ENCODE measurements at places on chromosomes 11 and 22.
A peak's percentile ranks its signal among the peaks of the same experiment; 100 is the strongest.

GRCh38 chr11:10809373-10810160 is 841 bp upstream of the EIF4G2 start:
- peak; percentile 21 for DNase-seq

GRCh38 chr11:109435121-109435742 is 13.2 kb downstream of the C11orf87 start:
- no peak for DNase-seq

DNA sequence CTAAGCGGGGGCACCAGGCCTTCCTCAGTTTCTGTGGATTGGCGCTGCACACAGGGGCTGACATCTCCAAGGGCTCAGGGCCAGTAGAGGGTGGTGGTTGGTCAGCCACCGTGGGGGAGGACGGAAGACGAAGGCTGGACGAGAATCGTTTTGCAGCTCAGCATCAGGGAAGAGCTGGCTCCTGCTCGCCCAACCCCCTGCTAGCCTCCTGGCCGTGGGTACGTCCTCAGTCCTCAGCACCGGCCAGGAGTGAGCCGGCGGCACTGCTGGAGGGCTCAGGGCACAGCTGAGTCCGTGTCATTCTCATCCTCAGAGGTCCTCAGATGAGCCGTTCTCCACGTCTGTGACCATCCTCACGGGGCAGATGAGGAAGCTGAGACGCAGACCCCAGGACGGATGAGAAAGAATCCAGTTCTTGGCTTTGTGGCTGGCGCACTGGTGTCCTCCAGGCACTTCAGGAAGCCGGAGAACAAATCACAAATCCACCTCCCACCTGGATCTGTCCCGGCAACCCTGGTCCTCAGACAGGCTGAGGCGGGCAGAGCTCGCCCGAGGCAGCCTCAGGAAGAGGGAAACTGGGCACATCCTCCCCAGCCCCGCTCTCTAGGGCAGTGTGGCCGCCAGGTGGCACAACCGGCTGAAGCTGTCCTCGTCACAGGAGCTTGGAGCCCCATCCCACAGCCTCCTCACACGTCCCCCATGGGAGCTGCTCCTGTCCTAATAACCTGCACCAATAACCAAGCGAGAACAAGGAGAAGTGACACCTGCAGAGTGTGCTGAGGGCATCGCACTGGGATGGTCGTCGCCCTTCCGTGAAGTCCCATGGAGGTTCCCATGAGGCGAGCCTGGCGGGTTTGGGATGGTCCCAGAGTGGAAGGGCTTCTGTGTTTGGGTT is 393.7 kb downstream of the BRD1 start:
- no peak for DNase-seq

DNA sequence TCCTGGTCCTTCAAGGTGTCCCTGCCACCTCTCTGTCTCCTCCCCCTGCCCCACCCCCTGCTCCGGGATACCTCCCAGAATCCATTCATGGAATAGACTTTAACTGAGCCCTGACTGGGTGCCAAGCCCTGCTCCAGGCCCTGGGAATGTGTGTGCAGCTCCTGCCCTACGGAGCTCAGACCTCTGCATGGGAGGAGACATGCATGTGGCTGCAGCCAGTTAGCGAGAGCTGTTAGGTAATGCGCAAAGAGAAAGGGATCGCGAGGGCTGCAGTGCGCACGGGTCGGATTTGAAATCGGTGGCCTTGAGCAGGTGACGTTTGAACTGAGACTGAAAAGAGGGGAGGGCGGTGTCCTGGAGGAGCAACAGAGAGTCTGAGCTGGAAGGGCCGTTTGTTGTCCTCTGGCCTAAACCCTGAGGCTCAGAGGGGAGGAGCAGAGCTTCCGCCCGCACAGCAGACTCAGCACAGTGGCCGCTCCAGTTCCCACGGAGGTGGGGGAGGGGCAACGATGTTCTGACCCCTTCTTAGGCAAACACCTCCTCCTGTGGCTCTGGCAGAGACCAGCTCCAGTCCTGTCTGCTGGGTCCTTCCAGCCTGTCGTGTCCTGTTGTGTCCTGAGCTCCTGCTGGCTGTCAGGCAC is 19.8 kb upstream of the LRRC10B start:
- no peak for DNase-seq

Measured in BJ (cell line).